Activated CD4-positive, alpha-beta T cell treated with anti-CD3 and anti-CD28 coated beads, Interleukin-2, amount 50 U/mL, for 4 hours (primary cell): ENCODE measurements at places on chromosomes 1 and 21.

DNA sequence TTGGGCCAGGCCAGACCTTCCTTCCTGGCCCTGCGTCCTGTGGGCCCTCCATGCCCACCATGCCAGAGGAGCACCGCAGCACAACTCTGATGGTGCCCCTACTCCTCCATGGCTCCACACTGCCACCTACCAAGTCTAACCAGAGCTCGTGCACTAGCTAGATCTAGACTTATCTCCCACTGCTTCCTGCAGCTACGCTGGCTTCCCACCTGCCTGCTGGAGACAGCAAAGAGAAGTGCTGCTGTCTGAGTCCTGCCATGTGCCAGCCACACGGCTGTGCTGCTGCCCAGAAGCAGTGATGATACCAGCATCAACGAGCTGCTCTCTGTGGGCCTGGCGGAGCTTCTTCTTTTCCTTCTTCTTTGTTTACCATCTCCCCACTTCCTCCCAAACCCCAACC, 4.5 kb downstream of the GUCA2B start:
- no peak for DNase-seq

GRCh38 chr21:37888659-37889058, 27.6 kb downstream of the KCNJ6 start:
- no peak for DNase-seq

- no peak for DNase-seq
Measured at GRCh38 chr1:66493731-66494130, 40.2 kb upstream of the SGIP1 start.

DNA sequence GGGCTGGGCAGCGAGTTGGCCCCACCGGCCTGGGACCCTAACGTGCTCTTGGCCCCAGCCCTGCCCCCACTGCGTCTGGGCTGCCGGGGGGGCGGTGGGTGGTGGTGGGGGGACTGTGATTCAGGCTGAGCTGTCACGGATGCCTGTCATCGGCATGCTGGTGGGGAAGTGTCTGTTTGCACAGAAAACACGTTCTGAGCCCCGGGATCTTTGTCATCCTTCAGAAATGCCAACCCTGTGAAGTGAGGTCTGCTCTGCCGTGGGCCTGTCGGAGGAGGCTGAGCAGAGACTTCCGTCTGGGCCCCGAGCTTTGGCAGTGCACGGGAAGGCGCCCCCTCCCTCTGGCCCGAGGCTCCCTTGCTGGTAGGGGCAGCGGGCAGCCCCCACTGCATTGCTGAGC, 24.3 kb upstream of the PLCH2 start:
- no peak for DNase-seq

- no peak for DNase-seq
Measured at GRCh38 chr1:206584683-206585082, 27.6 kb downstream of the EIF2D start.

DNA sequence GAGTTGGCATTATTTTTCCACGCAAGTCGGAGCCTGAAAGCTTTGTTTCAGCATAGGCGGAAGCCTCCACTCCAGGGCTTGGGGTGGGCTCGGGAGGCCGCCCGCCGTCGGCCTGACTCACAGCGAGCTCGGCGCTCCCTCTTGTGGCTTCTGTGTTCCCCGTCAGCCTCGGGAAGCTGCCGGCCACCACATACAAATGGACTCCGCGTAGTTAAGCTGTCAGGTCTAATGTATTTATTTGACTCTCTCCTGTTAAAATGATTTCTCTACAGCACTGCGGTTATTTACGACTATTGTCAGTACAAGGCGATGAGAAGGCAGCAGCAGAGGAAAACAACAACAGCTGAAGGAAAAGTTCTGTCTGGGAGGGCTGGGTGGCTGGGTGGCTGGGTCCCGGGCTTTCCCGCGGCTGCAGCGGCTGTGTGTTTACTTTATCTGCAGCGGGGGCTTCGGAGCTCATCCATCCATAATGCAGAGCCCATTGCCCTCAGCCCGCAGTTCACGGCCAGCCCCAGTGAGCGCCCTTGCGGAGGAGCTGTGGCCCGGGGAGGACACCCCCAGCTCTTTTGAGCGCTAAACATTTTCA, 375.7 kb upstream of the CAMK1G start:
- no peak for DNase-seq

DNA sequence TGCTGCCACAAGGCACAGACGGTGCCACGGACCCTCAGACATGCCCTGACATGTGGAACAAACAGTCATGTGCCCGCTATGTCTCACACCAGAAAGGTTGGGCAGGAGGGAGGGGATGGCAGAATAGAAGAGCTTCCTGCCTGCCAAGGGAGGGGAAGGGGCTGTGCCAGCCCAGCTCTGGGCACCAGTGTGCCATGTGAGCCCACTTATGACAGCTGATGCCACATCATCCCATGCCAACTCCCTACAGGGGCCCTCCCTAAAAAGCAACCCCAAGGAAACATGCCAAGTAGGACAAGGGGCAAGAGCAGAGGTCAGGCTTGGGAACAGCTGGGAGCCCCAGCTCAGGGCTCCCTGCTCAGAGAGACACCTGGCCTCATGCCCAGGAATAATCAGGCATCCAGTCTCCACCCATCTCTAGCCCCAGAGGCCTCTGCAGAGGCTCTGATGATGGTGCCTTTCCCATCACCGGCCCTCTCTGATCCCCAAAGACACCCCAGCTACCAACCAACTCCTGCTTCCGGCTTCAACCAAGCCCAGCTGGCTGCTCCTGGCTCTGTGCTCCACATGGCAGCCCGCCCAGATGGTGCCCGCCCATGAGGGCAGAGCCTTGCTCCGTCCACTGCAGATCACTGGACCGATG, 10.3 kb downstream of the ADGRB2 start:
- no peak for DNase-seq

- DNase-seq, result no peak
Measured at GRCh38 chr21:33075128-33075527, 5.2 kb downstream of the OLIG1 start.

DNA sequence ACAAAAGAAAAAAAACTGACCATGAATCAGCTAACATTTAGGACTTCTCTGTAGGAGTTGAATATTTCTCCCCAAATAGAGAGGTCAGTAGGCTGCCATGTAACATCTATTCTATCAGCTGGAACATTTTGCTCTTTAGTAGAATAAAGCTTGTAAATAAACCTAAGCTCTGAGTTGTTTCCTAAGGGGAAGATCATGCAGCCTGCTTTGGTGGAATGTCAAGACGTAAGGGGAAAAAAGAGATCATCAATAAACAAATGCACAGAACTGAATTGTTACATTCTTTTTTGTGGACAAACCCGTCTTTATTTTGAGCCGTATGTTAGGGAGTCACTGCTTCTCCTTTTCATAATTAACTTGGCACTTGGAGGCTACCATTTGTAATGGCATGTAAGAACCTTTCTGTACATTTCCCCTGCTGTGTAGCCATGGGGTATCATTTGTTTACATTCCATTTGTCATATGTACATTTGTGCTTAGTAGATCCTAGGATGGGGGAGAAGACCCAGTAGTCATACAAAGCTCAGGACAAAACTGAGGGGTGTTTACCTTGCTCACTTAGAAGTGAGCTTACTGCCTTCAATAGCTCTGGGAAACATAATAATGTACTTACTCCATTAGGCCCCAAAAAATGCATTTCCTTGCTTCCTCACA, 10.8 kb upstream of the PALMD start:
- DNase-seq, result no peak

- no peak for DNase-seq
Measured at GRCh38 chr1:72830606-72831390, 548.5 kb upstream of the NEGR1 start.

- no peak for DNase-seq
Measured at GRCh38 chr1:61202854-61203598, 120.7 kb downstream of the NFIA start.

DNA sequence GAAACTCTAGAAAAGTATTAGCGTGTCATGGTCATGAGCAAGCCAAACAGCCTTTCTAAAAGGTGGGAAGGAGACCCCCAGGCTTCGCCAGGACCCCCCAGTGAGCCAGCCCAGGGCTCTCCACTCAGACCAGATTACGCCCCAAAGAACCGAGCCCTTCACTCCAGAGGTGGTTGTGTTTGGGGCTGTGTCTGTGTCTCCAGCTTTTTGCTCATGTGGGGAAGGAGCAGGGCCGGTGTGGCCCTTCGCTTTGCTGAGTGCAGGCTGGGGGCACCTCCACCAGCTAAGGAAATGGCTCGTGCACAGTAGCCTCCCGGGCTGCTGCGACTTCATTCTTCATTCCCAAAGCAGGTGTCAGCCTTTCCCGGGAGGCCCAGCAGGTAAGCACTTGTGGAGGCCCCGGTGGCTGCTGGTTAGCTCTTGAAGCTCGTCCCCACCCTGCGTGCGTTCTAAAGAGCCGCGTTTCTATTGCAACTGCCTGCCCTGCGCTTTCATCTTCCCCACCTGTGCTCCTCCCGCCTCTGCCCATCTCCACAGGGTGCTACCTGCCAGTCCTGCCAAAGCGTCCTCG, 531 bp downstream of the TSPEAR start:
- no peak for DNase-seq

DNA sequence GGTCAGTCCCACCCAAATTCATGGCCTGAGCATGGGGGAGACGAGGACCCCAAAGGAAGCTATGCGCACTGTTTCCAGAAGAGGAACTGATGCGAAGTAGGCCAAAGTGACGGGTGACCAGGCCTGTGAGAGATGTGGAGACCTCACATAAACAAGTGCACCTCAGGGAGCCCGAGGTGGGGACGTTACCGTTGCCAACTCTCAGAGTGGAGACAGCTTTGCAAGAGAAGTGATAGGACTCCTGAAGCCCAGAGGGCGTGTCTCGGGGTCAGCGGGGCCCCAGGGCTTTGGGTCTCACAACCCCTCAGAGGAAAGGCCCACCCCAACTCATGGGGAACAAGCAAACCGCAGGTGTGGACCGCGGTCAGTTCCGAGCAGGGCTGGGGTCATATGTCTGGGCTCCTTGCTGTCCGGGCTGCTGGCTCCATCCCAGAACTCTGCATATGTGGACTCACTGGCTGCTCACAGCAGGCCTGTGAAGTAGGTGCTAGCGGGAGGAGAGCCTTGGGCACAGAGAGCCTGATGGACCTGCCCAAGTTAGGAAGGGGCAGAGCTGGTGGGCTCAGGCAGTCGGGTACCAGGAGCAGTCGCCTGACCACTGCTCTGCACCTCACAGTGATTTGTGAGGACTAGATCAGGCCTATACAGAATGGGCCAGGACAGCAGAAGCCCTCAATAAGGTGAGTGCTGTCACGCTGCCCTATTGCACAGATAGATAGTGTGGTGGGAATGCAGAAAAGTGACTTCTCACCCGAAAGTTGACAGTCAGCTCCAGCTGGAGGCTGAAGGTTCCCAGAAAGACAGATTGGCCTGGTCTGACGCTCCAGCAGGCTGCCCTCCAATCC, 26.2 kb downstream of the STUM start:
- DNase-seq, result no peak

DNA sequence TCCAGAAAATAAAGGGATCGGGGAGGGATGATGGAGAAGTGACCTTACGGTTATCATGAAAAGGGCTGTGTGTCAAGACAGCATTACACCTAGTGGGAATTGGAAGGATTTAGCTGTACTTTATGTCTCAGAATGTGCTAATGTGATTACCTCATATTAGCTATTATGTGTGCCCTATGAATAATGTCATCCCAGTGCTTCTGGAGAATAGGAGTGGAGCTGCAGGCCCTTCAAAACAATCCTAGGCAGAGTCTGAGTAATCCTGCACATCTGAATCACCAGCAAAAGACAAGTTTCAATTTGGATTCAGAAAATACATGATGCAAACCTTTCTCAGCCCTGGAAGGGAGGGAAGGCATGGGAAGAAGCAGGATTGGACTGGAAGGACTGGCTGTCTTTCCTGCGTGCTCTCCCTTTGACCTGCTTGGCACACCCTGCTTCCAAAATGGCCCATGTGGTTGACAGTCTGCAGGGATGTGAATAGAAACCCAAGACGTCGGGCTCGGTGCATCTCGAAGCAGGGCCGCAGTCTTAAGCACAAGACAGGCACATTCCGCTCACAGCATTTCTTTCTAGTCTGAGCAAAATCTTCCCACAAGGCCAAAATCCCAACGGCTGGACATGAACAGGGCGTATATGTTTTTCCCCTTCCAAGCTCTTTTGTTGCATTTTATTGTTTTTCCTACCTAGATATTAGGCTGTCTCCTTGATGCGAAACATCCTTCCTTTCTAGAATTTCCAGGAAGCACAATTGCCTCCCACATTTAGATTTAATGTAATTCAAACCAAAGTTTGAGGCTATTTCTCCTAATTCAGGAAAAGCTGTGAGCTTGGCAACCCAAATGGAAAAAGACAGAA, 54.3 kb upstream of the TARBP1 start:
- DNase-seq, result no peak

GRCh38 chr1:187876775-187877174, 1048.0 kb downstream of the PLA2G4A start:
- DNase-seq, result no peak

GRCh38 chr1:155969377-155969791, 9.0 kb downstream of the ARHGEF2 start:
- no peak for DNase-seq

- DNase-seq, result no peak
Measured at GRCh38 chr1:9010781-9011323, 15.4 kb downstream of the SLC2A7 start.

- DNase-seq, result no peak
Measured at GRCh38 chr1:41322835-41323234, 38.4 kb upstream of the FOXO6 start.

DNA sequence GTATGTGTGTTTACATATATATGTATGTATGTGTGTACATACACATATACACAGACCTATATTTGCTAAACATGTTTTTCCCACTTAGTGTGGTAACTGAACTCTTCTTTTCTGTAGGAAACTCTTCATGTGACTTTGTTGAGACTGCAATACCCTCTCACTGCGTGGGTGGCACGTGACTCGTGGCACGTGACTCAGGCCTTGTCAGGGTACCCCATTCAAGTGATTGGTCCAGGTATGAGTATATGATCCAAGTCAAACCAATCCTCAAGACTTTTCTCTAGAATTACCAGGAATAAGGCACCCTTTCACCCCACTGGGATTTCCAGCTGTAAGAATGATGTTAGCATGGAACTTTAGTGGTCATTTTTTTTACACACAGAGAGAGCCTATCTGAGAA, 149.2 kb upstream of the KCNK2 start:
- no peak for DNase-seq

- no peak for DNase-seq
Measured at GRCh38 chr1:55560266-55560665, 345.1 kb upstream of the USP24 start.

DNA sequence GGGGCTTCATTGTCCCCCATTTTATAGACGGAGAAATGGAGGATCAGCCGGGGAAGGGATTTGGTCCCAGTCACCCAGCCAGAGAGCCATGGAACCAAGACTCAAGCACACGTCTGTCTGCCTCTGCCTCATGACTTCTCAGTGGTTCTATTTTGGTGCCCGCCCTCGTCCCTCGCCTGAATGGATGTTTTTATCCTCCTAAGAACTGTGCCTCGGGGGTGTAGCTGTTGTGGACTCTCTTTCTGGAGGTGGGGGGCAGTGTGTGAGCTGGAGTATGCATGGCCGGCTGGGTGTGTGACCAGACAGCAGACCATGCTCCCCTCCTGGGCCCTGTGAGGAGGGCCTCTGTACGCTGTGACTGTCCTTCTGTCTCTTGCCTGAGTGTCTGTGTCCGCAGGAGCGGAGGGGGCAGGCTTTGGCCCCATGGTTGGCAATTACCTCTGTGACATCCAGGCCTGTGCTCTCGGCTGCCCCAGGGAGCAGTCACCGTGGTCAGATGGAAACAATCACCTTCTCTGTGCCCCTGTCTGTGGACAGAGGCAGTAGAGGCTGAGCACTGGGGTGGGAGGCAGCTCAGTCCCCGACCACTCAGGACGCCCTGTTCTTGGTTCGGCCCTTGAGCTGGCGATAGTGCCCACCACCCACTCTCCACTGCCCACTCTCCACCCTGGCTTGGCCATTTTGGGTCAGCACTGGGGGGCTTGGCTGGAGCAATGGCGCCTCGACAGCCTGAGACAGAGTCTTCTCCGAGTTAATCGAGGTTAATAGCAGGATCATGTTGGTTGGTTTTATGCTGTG, 20.4 kb downstream of the WNT4 start:
- no peak for DNase-seq
